ENCODE measurements at places on chromosomes 4 and X. TPM values are rescaled to one million over a fixed set of nuclear protein-coding genes. Genes with fewer than 3 reads are reported as not detected.
A peak's percentile ranks its signal among the peaks of the same experiment; 100 is the strongest.

GRCh38 chr4:18039113-18039512 lies 17.6 kb upstream of the LCORL start:
- DNase-seq: no peak

- no peak for DNase-seq
Observed at GRCh38 chr4:74374561-74375327, 9.8 kb downstream of the EREG start.

DNA sequence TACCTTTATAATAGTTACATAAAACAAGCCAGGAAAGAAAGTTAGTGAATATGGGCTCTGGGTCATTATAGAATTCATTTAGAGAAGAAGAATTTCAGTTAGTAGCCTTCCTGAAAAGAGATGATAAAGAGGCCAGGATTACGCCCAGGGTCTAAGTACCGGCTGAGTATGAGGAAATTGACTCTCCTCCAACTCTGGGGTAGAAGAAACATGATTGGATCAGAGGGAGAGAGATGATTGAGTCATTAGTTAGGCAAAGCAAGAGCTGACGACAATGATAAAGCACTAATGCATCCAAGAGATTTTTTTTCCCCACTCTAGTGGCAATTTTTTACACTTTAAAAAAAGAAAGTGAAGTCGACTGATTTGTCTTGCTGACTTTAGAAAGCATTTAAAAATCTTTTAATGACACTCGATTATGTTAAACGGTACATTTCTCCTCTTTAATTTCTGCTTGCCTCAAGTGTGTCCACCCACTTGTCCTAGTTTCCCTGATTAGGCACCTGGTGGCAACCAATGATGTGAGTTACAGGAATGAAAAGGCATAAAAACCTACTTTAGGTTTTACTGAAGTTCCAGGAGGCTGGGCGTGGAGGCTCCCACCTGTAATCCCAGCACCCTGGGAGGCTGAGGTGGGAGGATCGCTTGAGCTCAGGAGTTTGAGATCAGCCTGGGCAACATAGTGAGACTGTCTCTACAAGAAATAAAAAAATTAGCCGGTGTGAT lies 37.3 kb upstream of the IGFBP7 start:
- DNase-seq: no peak

DNA sequence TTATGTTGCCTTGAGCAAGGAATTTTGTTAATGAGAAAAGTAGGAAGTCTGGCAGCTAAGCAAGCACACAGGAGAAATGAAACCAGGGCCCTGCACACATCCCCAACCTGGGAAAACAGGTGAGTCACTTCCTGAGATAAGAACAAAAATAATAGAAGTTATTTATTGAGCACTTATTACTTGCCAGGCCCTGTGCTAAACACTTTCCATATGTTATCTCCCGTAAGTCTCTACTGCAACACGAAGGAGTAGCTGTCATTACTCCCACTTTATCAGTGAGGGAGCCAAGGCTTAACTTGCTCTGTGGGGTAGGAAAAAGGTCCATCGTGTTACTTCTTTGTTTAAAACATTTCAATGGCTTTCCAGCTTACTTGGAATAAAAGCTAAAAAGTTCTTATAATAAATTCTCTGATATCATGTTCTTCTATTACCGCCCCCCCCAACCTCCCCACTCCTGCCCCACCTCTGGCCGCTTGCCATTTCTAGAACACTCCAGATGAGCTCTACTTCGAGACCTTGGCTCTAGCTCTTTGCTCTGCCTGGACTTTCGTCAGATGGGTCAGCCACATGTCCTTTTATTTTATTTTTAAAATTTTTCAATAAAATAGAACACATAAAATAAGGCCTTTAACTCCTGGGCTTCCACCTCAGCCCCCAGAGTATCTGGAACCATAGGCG lies 36.3 kb upstream of the PLAC8 start:
- no peak for DNase-seq

GRCh38 chr4:88591787-88592599 lies at the start of gene HERC3:
Gene HERC3, plus strand, starts transcription at chr4:88592480. Its CDS starts 13,344 bp downstream, at chr4:88605824.
- DNase-seq: peak; percentile 69

GRCh38 chr4:18444206-18444605 lies 422.7 kb upstream of the LCORL start:
- no peak for DNase-seq

DNA sequence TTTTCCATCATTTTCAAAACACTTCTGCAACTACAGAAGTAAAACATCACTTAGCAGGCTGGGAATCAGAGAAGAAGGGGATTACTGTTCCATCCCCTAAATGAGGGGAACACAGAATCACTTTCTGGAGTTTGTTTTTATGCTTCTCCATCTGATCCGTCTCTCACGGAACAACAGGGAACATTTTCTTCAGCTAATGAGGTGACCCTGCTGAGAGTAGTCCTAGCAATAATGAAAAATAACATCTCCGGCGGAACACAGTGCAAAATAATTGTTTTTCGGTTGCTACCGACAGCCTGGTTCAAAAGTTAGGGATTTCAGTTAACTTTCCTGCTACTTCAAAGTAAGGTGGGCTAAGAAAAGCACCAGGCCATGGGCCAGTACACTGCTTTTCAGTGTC lies 322.9 kb downstream of the UNC5C start:
- no peak for DNase-seq

- peak; percentile 21 for DNase-seq
Observed at GRCh38 chr4:122914292-122914904, 8.0 kb downstream of the NUDT6 start.

DNA sequence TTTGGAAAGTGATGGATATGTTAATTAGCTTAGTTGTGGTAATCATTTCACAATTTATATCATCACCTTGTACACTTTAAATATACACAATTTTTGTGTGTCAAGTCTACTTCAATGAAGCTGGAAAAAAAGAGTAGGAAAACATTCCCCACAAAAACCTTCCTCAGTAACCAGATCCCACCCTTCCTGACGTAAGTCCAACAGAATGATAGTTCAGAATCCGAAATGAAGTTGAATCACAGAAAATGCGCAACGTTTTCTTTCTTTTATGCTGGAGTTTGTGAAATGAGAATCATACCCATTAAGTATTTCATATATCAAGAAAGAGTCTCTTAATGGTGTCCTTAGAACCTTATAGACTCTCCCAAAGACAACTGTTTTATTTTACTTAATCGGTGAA lies 292.9 kb downstream of the USP46 start:
- DNase-seq: no peak

GRCh38 chrX:17990532-17990931 lies 129.4 kb upstream of the RAI2 start:
- no peak for DNase-seq

DNA sequence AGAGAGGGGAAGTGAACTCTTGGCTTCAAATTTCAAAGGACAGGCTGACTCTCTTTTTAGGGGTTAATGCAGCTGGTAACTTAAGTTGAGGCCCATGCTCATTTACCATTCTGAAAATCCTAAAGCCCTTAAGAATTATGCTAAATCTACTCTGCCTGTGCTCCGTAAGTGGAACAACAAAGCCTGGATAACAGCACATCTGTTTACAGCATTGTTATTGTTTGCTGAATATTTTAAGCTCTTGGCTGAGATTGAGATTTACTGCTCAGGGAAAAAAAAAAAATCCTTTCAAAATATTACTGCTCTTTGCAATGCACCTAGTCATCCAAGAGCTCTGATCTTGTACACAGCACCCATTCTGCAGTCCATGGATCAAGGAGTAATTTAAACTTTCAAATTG lies 17.7 kb downstream of the PPP3CA start:
- DNase-seq: no peak

- no peak for DNase-seq
Observed at GRCh38 chr4:181507938-181508337, 735.3 kb upstream of the TENM3 start.

GRCh38 chr4:60400593-60400992 lies 799.5 kb upstream of the ADGRL3 start:
- DNase-seq: no peak

GRCh38 chr4:68724426-68724825 lies 54.0 kb upstream of the UGT2B15 start:
- DNase-seq: no peak

DNA sequence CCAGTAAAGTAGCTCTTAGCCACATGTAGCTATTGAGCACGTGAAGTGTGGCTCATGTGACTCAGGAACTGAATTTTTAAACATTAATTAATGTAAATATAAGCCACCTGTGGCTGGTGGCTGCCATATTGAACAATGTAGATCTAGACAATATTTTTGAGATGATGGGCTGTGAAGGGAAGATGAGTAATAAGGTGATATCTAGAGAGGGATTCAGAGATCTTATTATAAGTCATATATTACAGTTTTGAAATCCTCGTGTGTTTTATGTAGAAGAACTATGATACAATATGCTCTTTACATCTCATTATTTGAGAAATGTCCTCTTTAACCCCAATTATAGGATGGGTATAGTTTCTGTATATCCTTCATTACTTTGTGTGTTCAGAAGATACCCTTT lies 5.6 kb downstream of the GAR1 start:
- DNase-seq: no peak

- no peak for DNase-seq
Observed at GRCh38 chrX:28158019-28158777, 176.9 kb upstream of the DCAF8L1 start.

DNA sequence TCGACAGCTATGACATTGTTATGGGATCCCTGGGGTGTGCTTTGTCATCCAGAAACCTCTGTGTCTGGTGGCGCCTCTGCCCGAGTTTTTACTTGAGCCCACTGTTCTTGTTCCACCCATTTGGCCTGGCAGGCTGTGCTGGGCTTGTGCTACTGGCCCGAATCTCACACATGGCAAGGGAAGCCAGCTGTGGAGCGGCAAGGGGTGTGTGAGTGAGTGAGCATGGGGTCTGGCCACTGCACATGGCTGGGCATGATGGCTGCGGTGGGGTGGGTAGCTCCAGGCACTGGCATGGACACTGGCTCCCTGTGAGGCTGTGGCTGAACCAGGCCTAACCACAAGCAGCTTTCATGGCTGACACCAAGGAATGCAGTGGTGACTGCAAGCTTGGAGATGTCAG lies 89.2 kb downstream of the DACH2 start:
- DNase-seq: no peak

DNA sequence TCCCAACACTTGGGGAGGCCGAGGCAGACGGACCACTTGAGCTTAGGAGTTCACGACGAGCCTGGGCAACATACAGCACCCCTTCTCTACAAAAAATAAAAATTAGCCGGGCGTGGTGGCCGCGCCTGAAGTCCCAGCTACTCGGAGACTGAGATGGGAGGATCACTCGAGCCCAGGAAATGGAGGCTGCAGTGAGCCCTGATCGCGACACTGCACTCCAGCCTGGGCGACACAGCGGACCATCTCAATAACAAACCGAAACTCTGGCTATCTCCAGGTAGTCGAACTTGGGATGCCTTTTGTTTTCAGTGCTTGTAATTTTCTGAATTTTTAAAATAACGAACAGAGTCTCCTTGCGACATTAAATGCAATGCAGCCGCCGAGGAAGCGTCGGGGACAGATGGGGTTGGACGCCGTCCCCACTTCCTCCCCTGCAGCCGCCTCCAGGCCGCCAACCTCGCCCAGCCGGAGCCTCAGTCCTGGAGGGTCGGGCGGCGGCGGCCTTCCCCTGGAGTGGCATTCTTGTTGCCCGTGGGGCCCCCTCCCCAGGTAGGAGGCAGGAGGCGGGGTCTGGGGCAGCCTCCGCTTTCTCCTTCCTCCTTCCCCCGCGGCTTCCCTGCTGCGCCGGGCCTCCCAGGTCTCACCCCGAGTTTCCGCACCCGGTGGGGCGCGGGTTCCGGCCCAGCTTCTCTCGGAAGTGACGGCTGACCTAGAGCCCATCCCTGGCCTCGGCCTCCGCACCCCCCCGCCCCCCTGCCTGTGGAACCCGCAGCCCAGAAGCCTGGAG lies 14.6 kb downstream of the HMX1 start:
- DNase-seq: no peak

- no peak for DNase-seq
Observed at GRCh38 chr4:157013656-157014055, 42.1 kb upstream of the PDGFC start.

DNA sequence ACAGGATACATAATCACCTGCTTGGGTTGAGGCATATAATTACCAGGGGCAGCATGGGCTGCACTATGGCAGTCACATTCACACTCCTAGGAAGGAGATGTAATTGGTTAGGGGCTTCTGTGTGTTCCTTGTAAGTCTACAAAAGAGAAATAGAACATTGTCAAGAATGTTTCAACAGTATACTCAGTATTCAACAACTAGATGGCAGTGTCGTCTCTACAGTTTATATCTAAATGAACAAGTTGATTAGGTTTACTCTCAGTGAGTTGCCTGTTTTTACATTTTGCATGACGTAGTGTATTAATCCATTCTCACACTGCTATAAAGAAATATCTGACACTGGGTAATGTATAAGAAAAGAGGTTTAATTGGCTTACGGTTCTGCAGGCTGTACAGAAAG lies 50.5 kb upstream of the RAB33B start:
- DNase-seq: no peak

- DNase-seq: no peak
Observed at GRCh38 chrX:34943235-34943634, 639 bp downstream of the FAM47B start.

DNA sequence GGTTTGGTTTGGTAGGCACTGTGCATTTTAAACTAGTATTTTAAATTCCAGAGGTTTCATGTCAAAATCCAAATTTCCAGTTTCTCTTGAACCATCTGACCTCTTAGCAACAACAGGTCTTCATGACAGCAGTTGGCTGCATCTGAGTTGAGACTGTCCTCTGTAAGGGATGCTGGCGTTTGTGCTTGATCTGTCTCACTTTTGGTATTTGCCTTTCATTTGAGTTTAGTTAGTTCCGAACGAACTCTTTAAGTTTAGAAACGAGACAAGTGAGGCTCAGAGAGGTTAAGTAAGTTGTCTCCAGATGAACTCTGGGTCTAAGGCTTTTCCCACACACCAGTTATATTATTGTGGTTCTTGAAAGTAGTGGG lies 29.1 kb downstream of the SPARCL1 start:
- no peak for DNase-seq

- DNase-seq: no peak
Observed at GRCh38 chr4:42142591-42142990, 9.9 kb downstream of the BEND4 start.

ADH6 gene
- 0.05 TPM for total RNA-seq

PAGE1 gene
- total RNA-seq: not detected

DMRTC1 gene
- not detected for total RNA-seq

ERVMER34-1 gene
- total RNA-seq: 1.5 TPM

RNF150 gene
- 41.3 TPM for total RNA-seq

RHOXF2 gene
- total RNA-seq: not detected

SLC9A7 gene
- 4.1 TPM for total RNA-seq

ARHGAP36 gene
- 1.0 TPM for total RNA-seq

NCAPG gene
- total RNA-seq: 30.4 TPM

F9 gene
- not detected for total RNA-seq

SPIN2B gene
- 11.9 TPM for total RNA-seq

CCDC158 gene
- total RNA-seq: 2.3 TPM

CT47B1 gene
- not detected for total RNA-seq

CT45A2 gene
- total RNA-seq: not detected

KIT gene
- 26.2 TPM for total RNA-seq

HAUS7 gene
- 17.1 TPM for total RNA-seq

TRIM61 gene
- 3.6 TPM for total RNA-seq

All from urinary bladder (tissue), 4 donors.